ENCODE measurements at places on chromosomes 4 and X.

GRCh38 chr4:160537681-160538080 lies 1434.8 kb downstream of the RAPGEF2 start:
- no peak for DNase-seq

DNA sequence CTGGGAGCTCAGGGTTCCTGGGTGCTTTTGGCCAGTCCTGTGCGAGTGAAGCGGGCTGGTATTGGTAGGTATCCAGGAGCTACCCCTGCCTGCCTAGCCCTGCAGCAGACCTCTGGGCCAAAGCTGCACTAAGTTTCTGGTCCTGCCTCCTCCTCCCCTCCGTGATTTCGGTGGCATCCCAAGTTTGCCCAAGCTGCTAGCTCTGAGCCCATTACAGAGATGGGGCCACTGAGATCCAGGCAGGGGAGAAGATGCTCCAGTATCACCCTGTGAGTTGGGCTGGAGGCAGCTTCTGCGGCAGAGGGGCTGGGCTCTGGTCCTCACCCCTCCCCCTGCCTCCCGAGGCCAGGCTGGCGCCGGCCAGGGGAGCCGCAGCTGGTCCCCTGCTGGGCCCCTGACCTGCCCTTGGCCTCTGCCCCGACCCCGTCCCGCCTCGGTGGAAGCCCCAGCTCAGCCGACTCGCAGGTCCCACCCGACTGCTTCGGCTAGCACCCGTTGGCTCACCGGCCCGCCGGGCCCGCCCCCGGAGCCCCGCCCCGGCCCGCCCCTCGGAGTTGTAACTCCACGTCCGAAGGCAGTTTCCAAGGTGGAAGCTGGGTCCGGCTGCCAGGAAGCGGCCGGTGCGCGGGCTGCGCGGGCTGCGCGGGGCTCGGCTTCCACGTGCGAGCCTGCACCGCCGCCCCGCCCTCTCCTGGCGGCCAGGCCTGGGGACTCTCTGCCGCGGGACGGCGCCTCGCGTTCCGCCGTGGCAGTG lies at the start of gene DUSP9:
DUSP9 (plus strand) TSS at position 584 of the 754 bp plus-strand sequence. CDS start 751 bp downstream, outside the sequence.
- DNase-seq, result no peak

- no peak for DNase-seq
Observed at GRCh38 chr4:183098723-183099536, at the start of gene WWC2. Gene WWC2, plus strand, starts transcription at chr4:183099257. Its CDS starts 235 bp downstream, at chr4:183099492.

- no peak for DNase-seq
Observed at GRCh38 chr4:10589799-10590198, 94.8 kb downstream of the CLNK start.

GRCh38 chr4:93029769-93030168 lies 726.0 kb downstream of the GRID2 start:
- no peak for DNase-seq

DNA sequence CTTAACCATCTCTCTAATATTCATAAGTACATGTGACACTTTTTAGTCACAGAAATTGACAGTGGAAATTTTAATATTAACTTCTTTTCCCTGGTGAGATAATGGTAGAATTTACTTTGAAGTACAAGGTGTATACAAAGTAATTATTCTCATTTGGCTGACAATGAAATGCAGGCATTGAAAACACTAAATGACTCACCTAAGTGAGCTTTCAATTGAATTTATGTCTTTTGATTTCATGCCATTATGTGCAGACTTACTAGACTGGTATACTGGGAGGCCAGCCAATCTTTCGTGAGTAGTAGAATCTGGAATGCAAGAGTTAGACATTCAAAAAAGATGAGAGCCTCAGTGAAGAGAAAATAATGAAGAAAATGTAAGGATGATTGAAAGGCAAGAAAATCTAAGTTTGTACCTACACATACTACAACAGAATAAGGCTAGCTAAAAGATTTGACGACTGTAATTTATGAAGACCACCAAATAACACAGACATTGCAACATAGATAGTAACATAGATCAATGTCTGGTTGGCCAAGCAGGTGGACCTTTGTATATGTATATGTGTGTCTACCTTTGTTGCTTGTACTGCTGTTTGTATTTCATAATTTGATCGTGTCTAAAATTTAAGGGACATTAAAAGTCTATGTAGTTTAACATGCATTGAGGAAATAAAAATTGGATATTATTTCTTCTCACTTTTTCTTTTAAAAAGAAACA lies 459.7 kb downstream of the IL15 start:
- no peak for DNase-seq

GRCh38 chr4:88866862-88867550 lies 169.4 kb upstream of the NAP1L5 start:
- no peak for DNase-seq

DNA sequence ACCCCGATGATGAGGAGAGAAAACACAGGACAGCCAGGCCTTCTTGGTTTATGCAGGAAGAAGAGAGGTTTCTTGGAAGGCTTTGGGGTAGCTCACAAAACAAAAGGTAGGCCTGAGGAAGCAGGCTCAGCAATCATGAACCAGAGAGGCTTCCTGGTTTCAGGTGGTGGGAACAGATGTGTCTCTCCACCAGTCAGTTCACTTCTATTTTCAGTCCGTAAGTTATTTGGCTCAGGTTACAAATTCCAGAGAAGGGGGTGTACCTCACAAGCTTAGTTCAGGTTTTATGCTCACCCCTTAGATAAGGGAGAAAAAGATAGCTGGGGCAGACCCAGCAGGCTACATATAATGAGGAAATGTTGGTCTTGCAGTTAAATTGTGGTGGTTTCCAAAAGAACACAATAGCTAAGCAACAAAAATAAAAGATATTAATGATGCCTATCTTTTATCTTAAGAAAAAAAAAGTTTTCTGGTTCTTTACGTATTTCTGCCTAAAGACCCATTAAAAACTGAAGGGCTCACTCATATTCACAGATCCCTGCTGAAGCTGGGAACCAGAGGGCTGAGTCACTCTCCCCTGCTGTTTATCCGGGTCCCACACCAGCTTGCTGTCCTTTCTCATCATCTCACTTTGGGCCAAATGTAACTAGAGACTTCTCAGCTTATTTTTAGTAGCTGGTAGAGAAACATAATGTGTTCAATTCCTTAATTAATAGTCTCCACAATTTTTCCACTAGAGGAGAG lies 177.0 kb downstream of the CAMK2D start:
- DNase-seq, result no peak

GRCh38 chr4:83221897-83222441 lies 62.6 kb downstream of the COQ2 start:
- no peak for DNase-seq

GRCh38 chr4:159460371-159460770 lies 357.5 kb downstream of the RAPGEF2 start:
- DNase-seq, result no peak

DNA sequence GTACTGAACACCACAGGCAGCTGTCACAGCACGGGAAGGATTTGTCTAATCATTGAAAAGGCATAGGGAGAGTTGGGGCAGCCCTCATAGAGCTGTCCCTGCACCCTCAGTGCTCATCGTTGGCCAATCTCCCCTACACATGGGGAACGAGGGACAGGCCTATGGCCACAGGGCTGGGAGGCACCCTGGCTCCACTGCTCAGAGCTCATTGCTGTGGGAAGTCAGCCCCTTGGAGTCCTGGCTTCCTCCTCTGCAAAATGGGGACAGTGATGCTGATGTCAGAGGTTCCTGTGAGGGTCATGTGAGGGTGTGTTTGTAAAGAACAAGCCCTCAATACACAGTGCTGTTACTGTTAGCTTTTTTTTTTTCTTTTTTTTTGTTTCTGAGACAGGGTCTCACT lies 19.3 kb upstream of the HTRA3 start:
- DNase-seq, result no peak

- DNase-seq, result no peak
Observed at GRCh38 chr4:159444678-159445077, 341.8 kb downstream of the RAPGEF2 start.

DNA sequence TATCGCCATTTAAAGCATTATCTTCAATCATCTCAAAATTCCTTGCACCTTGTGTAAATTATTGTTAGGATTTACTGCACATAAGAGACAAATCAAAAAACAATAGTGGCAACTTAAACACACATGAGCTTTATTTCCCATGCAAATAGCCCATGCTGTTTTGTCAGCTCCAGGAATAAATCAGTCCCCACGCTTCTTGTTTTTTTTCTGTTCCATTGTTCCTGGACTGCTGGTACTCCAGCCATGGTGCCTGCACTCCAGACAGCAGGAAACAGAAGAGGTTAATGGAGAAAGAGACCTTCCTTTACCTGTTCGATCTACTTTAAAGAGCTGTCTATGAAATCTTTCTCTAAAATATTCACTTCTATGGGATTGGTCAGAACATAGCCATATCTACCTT lies 1515.7 kb upstream of the TENM3 start:
- DNase-seq, result no peak

GRCh38 chr4:105894660-105895582 lies at the start of gene NPNT:
Gene NPNT, plus strand, starts transcription at chr4:105895471. Its CDS starts 182 bp downstream, at chr4:105895653.
- no peak for DNase-seq

GRCh38 chrX:107743995-107744394 lies 31.6 kb downstream of the TSC22D3 start:
- no peak for DNase-seq

DNA sequence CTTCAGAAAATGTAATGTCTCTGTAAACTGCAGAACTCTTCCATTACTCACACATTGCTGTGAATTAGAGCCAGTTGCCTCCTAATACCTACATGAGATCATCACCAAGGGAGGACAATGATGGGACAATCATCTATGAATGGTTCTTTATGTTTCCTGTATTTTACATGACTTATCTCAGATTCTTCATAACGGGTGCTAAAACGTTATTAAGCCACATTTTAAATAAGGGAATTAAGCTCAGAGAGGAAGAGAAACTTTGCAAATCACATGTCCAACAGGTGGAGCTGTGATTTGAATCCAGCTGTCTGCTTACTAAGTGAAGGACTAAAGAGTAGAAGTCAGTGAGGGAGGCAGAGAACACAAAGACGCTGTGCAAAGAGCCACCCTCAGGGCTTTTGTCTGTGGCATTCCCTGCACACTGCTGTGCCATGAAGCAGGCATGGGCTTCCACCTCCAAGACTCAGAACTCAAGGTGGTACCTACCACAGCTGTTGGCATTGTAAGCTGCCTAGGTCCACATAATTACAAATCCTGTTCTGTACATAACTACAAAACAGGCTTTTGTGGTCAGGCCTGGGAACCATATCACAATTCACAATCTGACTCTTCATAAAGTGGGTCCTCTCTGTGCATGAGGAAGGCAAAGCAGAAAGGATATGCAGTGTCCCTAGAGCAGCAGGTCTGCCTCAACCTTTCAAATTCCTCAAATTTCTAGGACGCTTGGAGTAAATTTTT lies 12.8 kb downstream of the TBC1D9 start:
- DNase-seq, result no peak

- no peak for DNase-seq
Observed at GRCh38 chrX:155718972-155719586, 106.3 kb upstream of the TMLHE start.

GRCh38 chrX:8027827-8028226 lies 100.6 kb upstream of the PNPLA4 start:
- DNase-seq, result no peak

- no peak for DNase-seq
Observed at GRCh38 chr4:25068386-25068785, 37.6 kb upstream of the LGI2 start.

- DNase-seq, result no peak
Observed at GRCh38 chrX:144259054-144259453, 375.2 kb downstream of the UBE2NL start.

DNA sequence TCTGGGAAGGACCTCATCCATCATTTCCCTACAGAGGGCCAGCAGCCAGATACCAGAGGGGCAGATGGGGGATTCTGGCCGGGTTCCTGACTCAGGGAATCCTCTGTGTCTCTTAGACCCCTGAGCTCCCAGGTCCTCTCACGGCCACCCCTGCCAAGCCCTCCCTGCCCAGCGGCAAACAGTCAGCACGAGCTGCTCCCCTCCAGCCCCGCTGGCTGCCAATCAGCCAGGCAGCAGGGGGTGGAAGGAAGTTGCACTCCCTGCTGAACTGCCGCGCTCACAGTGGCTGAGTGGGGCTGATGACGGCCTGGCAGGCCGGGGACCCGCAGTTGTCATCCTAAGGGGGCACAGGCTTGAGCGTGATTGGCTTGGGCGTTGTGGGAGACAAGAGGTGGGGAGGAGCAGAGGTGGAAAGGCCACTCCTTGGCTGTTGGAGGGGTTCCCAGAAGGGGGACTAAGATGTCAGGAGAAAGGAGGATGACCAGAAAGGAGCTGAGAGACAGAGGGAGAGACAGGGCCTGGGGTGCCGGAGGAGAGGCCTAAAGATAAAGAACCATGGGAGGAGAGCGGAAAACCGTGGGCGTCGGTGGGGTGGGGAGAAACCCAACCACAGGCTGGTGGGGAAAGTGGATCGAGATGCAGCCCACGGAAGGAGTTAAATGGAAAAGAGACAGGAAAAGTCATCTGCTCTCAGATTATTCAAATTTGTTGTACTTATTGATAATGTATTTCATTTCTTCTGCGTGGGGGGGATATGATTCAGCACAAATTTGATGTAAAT lies 4.4 kb upstream of the CCDC149 start:
- DNase-seq, result no peak

DNA sequence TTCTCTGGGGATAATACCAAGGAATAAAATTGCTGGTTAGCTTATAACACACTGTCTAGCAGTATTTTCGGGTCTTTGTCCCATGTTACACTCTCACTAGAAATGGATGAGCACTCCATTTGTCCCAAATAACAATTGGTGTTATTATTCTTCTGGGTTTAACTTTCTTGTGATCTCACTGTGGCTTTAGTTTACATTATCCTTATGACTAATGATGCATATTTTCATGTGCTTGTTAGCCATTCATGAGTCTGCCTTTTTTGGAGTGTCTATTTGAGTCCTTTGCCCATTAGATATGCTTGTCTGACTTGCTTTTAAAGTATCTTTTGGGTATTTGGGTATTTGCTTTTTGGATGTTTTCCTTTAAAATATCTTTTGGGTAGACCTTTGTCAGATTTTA lies 372.9 kb upstream of the TENM3 start:
- no peak for DNase-seq

- no peak for DNase-seq
Observed at GRCh38 chr4:172818901-172819300, 349.7 kb upstream of the GALNT7 start.

DNA sequence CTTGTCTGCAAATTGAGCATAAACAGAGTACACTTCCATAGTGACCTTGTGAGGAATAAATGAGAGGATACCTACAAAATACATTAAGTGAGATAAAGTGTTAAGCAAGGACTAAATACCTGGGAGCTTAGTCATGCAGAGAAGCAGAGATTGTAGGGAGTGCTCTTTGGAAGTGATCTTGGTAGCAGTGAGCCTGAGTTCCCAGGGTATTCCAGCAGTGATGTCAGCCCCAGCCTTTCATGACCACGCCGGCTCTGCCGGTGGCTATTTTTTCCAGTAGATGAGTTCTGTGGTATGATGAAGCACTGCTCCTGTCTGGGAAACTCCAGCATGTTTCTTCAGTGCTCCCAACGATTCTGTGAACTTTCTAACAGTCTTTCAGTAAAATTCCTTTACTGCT lies 391.5 kb upstream of the IGFBP7 start:
- no peak for DNase-seq

- DNase-seq, result no peak
Observed at GRCh38 chr4:163614866-163615265, 120.4 kb downstream of the TMA16 start.

- no peak for DNase-seq
Observed at GRCh38 chr4:153486281-153487151, 20.4 kb downstream of the TMEM131L start.

Data from vagina (tissue), 2 donors.